ENCODE measurements at places on chromosomes 4 and X.

DNA sequence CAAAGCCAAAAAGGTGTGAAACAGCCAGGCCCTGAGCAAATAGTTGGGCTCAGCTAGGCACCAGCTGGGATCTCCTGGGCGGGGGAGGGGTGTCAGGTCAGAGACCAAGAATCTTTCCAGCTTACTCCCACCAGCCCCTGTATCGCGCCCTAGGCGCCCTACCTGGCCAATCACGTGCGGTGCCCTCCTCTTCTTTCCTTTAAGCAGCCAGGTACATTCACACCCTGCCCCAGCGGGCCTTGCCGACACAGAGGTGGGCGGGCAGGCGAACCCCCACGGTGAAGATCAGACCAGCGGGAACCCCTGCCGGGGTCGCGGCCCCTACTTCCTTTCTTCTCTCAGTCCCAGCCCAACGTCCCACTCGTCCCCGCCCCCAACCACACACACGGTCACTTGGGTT, 9.1 kb downstream of the ARHGAP36 start:
- no peak for DNase-seq

DNA sequence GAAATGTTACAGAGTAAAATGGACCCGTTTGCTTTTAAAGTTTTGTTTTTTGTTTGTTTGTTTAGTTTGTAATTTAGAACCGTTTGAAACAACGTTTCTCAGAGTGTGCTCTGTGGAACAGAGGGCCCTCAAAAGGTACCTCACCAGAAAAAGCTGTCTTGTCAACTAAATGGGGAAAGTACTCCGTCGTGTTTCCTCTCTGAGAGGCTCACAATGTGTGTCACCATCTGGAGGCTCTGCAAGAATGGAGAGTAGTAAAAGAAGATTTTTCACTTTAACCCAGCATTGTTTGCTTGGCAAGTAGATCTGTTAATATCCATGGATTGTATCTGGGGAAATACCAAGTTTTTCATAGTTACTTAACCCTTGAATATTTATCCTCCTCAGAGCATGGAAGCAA, 1.5 kb upstream of the ENPEP start:
- DNase-seq: no peak

DNA sequence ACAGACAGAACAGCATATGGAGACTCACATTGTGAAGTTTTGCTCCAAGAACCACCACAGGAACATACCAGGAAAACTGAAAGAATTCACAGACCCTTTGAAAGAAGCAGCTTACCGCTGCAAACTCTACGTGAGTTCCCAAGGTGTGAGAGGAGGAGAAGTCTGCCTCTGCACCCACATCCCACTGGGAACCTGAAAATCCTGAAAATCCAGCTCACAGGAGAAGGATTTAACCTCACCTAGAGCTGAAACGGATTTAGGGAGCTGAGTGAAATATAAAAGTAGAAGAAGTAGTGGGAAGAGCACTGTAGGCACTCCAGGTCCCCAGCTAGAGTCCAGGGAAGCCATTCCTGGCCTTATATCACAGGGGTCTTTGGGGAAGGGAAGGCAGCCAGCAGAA, 80.0 kb downstream of the FHIP1A start:
- DNase-seq: no peak

- no peak for DNase-seq
Measured at GRCh38 chrX:134568285-134569016, 89.8 kb downstream of the PLAC1 start.

DNA sequence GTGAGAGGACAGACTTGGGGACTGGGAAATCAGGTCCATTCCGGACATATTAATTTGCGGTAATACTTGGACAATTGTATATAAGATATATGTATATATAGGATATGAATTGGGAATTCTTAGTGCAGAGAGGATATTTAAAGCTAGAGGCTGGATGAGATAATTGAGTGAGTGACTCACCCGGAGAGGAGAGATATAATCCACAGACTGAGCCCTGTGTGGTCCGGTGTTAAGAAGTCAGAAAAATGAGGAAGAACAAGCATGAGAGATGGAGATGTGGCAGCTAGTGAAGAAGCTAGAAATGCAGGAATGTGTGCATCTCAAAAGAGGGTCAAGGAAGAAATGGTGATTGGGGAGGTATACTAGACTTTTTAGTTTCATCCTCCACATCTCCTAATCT, 336.2 kb downstream of the SLC7A11 start:
- DNase-seq: no peak

DNA sequence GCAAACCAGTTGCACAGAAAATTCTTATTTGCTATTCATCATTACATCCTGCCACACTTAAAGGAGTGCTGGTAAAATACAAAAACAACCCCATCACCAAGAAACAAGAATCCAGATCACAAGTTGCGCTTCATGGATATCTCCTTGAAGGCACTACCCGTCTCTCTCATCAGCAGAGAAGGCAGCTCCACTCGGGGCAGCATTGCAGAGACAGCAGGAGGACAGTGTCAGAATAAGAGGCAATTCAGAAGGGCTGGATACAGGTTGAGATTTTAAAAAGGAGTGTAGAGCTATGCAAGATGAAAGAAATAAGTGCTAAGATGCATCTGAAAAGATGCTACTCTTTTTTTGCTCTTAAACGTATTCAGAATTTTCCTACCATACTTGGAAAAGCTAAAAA, 71.4 kb downstream of the LDB2 start:
- DNase-seq: no peak

DNA sequence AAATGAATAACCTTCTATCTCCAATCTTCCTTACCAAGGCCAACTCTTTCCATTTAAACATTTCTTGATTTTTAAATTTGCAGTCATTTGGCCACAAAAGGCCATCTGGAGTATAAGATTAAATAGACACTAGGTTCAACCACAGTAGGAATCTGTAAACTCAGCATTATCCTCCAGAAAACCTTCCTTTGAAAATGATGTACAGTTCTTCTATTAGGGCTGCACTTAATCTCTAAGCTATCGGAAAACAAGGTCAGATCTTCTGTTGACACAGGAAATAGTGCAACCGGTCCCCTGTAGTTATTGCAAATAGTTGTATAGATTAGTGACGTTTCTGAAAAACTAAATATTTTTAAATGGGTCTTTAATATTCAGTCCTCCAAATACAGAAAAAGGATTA, 359.0 kb upstream of the ATOH1 start:
- no peak for DNase-seq

- no peak for DNase-seq
Measured at GRCh38 chr4:1553365-1553764, 130.7 kb downstream of the FAM53A start.
